ENCODE measurements at places on chromosomes 7 and 10.

- DNase-seq: no peak
Measured at GRCh38 chr7:47474937-47475879, 106.7 kb downstream of the TNS3 start.

GRCh38 chr7:158946771-158947170 is 90.4 kb downstream of the DYNC2I1 start:
- no peak for DNase-seq

DNA sequence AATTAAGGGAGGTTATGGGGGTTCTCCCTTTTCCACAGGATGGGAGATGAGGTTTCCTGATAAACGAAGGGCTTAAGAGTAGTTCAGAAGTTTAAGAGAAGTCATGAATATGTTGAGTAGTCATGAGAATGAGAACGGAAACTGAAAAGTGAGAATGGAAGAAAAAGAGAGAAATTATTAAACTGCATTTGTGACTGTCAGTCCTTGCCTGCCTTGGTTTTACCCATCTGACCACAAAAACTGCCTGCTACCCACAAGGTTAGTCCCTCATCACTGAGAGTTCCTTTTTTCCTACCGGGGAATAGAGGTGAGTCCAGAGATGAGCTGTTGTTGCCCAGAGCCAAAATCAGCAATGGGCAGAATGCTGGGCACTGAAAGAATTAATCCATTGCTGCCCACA is 174.1 kb upstream of the BET1 start:
- no peak for DNase-seq

- no peak for DNase-seq
Measured at GRCh38 chr7:104469166-104469820, 140.9 kb downstream of the LHFPL3 start.

DNA sequence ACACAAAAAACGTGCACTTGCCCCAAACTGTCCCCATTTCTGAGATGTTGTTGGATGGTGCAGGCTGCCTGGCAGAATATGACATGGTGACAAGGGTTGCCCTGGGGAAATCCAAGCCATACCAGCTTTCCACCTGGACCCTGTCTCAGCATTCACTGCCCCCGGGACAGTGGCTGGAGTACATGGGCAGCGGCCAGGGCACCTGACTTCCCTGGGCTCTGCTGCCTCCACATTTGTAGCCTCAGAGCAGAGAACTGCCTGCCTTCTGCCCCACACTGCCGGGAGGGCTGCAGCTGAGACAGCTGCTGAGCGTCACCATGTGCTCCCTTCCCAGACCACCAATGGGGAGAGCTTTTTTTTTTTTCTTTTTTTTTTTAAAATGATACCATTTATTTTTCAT is 222.9 kb upstream of the ZNF32 start:
- DNase-seq: peak; percentile 75

GRCh38 chr10:130631142-130632096 is 495.2 kb downstream of the GLRX3 start:
- DNase-seq: no peak

DNA sequence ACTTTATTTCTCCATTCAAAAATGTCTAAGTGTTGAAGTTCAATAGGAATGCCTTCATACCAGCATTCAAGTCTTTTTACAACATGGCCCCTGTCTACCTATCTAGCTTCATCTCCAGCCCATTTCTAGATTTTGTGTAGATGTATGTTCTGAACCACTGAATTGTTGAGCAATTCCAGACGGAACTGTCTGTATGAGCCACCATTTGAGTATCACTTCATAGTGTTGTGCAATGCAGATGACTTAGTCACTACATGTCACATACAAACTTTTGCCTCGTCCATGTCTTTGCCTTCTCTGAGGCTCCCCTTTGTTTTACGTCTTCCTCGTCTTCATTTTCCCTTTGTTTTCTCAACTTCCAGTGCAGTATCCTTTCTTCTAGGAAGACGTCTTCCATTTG is 118.1 kb downstream of the INHBA start:
- DNase-seq: no peak

Measured in esophagus muscularis mucosa (tissue), 4 donors.